ENCODE measurements at places on chromosomes 3 and 15.

DNA sequence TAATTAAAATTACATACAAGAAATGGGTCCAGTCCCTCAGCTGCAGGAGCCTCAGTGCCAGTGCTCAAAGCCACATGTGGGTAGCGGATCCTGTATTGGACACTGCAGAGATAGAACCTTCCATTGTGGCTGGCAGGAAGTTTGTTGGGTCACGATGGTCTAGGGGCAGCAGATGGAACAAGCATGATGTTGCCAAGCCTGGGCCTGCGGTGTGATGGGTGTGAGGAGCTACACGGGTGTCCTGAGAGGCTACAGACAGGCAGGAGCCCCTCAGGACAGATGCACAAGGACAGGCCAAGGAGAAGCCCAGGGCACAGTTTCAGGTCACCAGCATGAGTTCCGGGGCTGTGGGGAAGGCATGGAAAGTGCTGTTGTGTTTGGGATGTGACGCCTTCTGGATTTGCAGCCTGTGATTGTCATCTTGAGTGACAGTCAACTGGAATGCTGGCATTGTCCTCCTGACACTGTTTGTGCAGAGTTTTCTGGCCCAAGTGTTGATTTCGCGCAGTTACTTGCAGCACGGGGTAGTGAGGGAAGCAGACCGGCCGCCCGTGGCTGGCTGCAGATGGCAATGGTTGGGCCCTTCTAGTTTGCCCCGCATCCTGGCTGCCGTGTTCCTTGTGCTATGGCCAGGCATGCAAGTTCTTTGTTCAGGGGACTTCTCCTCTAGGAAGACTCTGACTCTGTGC, 177.1 kb downstream of the NSMCE3 start:
- H3K27ac ChIP-seq = peak overlapping the region; percentile 39
- no peaks in the 10 kb centered on the region for H3K27me3 ChIP-seq
- no peak for DNase-seq
- peaks cover 58% of the 10 kb centered on the region for H3K4me1 ChIP-seq

DNA sequence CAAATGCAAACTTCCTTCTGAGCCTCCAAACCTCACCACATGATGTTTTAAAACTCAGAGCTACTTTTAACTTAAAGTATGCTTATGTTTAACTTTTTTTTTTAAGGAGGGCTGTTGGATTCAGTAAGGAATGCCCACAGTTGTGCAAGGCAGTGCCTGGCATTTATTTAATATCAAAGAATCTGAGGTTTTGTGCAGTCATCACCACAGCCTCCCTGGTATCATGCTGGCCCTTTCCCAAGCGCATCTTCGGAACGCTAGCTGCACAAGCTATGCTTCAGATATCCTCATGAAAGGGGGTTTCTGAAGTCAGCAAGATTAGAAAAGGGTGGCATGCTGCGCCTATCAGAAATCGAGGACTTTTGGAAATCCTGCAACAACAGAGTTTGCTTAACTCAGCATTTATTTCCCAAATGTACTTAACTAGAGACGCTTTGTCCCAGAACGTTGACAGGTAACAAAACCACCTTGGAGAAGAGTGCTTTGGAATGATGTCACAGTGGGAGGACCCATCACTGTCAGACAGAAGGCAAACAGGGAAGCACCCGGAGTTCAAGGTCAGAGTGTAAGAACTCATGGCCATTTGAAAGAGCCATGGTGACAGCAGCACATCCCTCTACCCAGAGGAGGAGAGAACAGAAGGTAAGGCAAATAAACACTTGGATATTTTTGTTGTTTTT, 120.2 kb upstream of the IGF1R start:
- no peak overlapping the region for H3K27ac ChIP-seq
- no peak for DNase-seq
- H3K4me3 ChIP-seq = no peak overlapping the region

GRCh38 chr15:62868507-62868906, 174.0 kb upstream of the TPM1 start:
- H3K4me3 ChIP-seq = no peak overlapping the region
- peaks cover 3% of the 10 kb centered on the region for H3K4me1 ChIP-seq
- no peak for DNase-seq
- H3K36me3 ChIP-seq = no peaks in the 10 kb centered on the region

DNA sequence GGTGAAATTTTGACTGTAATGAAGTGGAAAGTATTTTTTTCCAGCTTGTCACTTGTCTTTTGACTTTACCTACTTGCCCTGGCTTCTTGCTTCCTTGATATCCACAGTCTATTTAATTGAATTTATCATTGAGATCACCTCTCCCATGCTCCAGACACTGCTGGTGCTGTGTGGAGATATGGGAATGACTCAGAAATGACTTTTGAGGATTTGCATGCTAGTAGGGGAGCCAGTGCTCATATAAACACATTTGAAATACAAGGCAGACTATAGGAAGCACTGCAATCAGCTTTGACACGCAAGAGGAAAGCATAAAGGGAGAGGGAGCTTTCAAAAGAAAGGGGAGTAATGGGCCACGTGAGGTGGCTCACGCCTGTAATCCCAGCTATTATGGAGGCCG, 7.3 kb upstream of the TRPM1 start:
- no peak for DNase-seq
- H3K27me3 ChIP-seq = peaks cover 12% of the 10 kb centered on the region
- H3K36me3 ChIP-seq = no peaks in the 10 kb centered on the region
- H3K4me3 ChIP-seq = no peak overlapping the region
